ENCODE measurements at places on chromosomes 2 and 18.

- no peak for DNase-seq
These were observed 149.3 kb downstream of the EHBP1 start for GRCh38 chr2:62854600-62855514.

- no peak for DNase-seq
These were observed 142.0 kb downstream of the COPS8 start for GRCh38 chr2:237227592-237228280.

DNA sequence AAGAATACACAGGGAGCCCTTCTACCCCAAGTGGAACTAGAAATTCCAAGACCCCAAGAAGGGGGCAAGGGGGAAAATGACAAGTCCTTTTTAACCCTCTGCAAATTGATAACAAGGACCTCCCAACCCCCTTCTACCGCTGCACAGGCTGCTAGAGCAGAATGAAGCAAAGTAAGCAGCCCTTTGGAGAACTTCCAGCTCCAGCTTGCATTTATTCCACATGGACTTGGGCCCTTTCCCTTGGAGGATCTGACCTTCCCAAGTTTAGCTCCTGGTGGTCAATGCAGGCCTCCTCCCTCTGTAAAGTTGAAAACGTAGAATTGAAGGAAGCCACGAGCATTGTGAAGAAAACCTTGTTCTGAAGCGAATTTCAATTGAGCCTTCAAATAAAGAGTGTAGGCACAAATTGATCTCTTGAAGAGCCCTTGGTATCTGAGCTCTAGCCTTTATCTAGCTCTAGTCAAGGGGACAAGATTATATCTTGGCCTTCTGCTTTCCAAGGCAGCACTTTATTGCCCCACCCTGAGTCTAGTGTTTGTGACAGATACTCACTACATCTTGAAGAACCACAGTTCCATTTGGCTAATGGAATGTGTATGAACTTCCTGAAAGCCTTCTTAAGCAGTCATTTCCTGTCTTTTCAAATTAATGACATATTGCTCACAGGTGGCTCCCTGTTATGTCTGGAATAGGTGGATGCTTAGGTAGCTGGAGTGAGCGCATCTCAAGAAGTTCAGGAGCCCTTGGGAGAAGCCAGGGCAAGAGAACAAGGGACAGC, 37.2 kb downstream of the SLC14A2 start:
- no peak for DNase-seq

DNA sequence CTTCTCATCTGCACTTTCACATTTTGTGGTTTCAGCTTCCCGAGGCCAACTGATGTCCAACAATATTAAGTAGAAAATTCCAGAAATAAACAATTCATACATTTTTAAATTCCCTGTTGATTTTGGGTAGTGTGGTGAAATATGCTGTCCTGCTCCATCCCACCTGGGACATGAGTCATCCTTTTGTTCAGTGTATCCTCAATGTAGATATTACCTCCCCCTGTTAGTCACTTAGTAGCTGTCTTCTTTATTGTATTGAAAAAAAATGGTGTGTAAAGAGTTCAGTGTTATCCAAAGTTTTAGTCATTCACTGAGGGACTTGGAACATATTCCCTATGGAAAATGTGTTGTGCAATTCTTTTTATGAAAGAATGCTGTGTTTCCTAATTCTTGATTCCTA, 348.1 kb downstream of the SOCS6 start:
- DNase-seq = no peak

DNA sequence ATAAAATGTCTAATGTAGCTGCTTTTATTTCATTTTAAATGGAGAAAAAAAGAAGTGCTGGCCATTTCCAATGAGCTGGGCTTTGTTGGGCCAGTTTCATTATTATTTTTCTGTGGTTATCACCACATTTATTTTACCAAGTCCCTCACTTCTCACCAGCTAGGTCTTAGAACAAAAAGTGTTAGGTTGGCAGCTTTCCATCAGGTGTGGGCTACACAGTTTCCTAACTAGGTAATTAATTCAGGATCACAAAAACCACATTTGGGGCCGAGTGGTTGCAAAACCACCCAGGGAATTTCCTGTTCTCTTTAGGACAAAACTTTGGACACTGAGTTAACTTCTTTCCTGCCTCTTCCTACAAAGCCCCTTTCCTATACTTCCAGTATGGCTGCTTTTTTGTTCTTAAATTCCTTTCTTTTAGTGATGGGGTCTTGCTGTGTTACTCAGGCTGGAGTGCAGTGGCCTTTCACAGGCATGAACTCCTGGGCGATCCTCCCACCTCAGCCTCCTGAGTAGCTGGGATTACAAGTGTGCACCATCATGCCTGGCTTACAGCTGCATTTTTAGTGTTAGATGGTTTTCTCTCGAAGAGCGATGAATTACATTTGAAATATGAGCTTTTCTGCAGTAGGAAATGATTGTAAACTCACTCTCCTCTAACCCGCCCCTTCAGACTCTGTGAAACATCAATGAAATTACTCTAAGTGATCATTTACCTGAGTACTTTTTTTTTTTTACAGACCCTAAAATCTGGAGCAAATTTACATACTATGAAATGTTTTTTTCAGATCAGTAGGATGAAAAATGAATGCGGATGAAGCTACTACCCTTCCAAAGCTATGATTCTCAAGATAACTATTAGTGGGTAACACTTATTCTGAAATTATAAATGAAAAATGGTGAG, 2.6 kb upstream of the ZFP36L2 start:
- no peak for DNase-seq

DNA sequence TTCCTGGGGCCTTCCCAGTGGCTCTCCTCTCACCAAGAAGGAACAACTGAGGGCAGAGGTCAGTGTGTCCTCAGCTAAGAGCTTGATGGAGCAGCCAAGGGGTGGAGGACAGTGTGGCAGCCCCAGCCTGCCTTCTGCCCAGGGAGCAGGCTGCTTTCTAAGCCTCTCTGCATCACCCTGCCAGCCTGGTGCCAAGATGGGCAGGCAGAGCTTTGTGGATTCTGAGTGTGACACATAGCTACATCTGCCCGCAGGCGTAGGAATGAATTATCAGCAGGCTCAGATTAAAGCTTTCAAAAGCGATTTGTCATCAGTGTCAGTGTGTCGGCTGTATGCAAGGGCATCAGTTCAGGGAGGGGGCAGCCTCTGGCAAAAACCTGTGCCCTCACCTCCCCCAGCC, 8.7 kb downstream of the MAL start:
- no peak for DNase-seq

DNA sequence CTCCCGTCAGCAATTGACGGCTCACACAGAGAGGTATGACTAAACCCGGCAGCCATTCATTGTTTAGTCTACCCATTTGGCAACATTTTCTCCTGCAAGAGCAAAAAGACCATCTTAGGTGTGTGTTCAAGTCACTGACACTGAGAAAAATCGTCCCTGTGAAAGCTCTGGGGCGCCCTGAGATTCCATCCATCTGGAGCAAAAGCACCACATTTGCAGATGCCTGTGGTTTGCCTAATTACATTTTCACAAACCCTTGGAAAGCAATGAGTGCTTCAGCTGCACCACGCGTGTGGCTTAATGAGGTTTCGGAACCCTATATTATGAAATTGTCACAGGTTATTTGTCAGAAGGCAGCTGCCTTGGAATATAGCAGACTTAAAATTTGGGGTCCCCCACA, 110.7 kb upstream of the PTPRM start:
- DNase-seq = no peak

- DNase-seq = no peak
These were observed 131.4 kb downstream of the SEPTIN10 start for GRCh38 chr2:109482361-109482861.

Data from CD4-positive, alpha-beta T cell treated with Interleukin-1 beta for 1 hour (primary cell).